ENCODE measurements at places on chromosomes 1 and 21.

DNA sequence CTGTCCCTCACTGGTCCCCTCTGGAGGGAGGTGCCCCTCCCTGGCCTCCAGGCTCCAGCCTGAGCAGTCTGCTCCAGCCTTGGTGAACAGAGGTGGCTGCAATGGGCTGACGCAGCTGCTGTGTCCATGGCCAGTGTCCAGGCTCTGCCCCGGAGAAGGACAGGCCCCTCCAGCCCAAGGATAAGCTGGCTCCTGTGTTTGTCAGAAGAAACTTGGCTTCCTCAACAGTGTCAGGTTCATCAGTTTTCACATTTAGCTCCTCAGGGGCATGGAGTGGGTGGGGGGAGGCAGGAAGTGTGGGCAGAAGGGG, 402.8 kb downstream of the MATN1 start:
- DNase-seq, result no peak

- DNase-seq, result no peak
Observed at GRCh38 chr1:18422076-18422777, 58.5 kb upstream of the KLHDC7A start.

DNA sequence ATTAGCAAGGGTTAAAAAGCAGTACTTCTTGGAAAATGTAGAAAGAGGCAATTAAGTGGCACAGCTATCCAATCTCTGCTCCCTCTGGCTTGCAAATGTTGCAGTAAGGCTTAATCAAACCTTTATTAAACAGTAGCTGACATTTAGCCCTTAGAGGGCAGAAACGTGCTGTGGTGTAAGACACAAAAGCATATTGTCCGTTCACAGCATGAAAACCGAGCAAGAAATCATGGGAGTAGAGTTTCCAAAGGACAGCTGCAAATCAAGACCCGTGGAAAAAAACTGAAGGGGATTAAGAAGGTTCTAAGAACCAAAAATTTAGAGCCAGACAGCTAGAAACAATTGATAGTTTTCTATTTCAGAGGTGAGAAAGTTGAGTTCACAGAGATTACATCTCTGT, 13.1 kb downstream of the ZP4 start:
- no peak for DNase-seq

- no peak for DNase-seq
Observed at GRCh38 chr21:26833011-26833410, 12.2 kb downstream of the ADAMTS1 start.

GRCh38 chr1:154906621-154907081, 29.9 kb downstream of the PMVK start:
- DNase-seq, result no peak
